ENCODE measurements at places on chromosomes 2 and 18.

DNA sequence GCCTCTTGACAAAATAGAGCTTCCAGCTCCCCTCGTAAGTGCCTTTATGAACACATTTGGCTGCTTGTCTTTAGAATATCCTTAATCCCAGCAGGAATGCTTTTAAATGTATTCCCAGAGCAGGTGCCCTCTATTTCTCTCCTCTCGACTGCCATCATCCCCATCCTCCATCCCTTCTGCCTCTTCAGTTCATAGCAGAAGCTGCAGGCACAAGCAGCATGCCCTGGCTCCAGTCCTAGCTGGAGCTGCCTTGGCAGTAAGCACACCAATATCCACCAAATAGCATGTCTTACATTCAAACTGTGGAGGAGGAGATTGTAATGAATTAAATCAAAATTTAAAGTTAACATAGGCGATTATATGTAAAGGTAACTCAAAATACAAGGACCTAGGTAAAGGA, 891.3 kb upstream of the SLC39A10 start:
- no peak for DNase-seq

DNA sequence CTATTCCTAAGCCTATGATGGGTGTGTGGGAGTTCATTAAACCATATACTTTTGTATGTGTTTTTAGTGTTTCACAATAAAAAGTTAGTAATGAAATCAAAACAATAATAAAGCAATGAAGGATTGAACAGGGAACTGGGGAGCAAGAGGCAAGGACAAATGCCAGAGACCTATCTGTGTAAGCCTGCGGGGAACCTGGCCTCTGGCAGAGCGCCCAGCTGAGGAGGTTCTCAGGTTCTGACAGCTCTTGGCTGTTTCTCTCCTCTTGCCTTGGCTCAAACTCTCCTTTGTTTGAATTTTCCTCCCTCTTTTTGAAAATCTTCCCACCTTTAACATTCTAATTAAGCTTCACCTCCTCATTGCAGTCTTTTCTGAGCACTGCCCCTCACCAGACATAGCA, 200.0 kb upstream of the NCKAP5 start:
- DNase-seq: no peak

DNA sequence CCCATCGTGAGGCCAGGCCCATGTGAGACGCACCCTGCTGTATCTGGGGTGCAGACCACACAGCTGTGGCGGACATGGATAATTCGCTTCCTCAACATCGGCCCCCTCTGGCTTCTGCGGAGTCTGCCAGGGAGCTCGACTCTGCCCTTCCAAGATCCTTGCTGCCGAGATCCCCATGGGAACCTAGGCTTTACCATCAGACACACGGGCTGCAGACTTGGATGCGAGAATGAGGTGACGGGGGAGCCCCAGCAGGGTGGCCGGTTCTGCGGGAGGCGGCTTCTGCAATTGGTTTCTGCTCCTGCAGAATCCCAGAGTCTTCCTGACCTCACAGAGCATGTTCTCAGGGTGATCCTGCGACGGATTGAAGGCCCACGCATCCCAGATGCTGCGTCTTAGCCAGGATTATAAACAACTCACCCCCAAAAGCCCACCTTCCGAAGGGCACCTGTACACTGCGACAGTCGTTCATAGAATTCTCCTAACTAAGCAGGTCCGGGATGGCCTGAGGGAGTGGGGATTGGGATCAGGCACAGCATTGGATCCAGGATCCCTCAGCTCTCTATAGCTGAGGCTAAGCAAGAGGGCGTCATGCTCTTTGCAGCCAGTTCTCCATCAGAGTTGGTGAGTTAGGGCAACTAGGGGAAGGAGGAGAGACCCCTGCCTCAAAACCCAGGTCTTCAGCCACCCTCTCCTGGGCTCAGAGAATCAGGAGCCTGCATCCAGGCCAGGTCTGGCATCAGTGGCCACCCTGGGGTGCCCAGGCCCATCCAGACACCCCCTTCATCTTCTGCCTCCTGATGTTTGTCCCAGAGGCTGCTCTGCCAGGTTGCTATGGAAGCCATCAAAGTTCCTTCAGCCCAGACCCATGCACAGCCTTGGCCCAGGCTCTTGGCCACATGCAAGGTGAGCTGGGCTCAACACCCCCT, 74.7 kb upstream of the SNTG2 start:
- no peak for DNase-seq

- DNase-seq: no peak
Measured at GRCh38 chr2:120347396-120348060, 1.6 kb downstream of the INHBB start.

GRCh38 chr2:218323526-218324472, 31.5 kb upstream of the TMBIM1 start:
- no peak for DNase-seq

- DNase-seq: no peak
Measured at GRCh38 chr2:60976875-60977561, 40.5 kb upstream of the PEX13 start.

DNA sequence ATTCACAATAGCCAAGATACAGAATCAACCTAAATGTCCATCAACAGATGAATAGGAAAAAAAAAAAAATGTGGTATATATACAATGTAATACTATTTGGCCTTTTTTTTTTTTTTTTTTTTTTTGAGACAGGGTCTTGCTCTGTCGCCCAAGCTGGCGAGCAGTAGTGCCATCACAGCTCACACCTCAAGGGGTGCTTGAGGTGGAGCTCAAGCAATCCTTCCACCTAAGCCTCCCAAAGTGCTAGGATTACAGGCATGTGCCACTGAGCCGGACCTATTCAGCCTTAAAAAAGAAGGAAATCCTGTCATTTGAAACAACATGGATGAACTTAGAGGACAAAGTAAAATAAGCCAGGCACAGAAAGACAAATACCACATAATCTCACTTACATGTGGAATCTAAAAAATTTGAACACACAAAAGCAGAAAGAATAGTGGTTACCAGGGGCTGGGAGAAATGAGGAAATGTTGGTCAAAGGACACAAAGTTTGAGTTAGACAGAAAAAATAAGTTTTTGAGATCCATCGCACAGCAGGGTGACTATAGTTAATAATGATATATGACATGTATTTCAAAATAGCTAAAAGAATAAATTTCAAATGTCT, 26.0 kb downstream of the TLK1 start:
- DNase-seq: no peak

DNA sequence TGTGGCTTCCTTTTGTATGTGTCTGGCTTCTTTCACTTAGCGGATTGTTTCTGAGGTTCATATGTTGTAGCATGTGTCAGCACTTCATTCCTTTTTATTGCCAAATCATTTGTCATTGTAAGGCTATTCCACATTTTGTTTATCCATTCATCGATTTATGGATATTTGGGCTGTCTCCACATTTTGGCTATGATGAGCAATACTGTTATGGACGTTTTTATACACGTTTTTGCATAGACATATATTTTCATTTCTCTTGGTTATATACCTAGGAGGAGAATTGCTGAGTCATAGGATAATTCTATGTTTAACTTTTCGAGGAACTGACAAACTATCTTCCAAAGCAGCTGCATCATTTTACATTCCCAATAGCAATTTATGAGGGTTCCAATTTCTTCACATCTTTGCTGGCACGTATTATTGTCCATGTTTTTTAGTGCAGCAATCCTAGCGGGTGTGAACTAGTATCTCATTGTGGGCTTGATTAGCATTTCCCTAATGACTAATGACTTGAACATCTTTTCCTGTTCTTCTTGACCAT, 48.1 kb upstream of the TBC1D8 start:
- no peak for DNase-seq

GRCh38 chr2:217064234-217065011, 204.6 kb upstream of the TNP1 start:
- DNase-seq: no peak

DNA sequence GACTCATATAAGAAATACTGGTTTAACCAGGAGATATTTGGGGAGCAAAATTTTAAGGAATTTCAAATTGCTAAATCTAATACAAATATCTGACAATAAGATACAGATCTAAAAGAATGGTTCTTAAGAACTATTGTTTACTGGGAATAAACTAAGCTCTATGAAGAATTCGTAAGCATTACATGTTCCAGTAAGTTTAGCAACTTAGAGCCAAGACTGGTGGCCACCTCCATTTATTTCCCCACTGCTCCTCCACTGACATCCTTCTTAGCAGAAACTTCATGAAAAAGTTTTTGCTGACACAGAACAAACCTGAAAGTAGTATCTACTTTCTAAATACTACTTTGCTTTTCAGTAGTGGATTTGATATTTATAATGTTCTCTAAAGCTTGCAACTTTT, 83.0 kb downstream of the ACSL3 start:
- no peak for DNase-seq

GRCh38 chr2:204260901-204261300, 284.4 kb upstream of the PARD3B start:
- no peak for DNase-seq

GRCh38 chr2:142462306-142462705, 331.5 kb upstream of the LRP1B start:
- DNase-seq: no peak

- DNase-seq: no peak
Measured at GRCh38 chr2:29056452-29056851, 17.9 kb downstream of the PCARE start.

DNA sequence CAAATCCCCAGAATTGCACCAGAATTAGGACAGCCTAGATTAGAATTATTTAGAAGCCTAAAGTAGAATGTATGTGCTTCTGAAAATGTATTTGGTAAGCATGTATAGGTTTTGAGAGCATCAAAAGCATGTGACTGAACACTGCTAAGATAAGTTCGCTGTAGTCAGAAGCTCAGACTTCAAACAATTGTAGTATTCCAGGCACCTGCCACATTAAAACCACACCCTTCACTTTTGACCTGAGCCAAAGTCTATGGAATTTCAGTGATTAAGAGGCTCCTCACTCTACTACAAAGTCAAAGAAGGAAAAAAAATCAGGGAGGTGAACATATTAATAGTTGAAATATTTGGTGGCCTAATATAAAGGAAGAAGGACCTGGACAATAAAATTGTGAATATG, 8.2 kb downstream of the KCNJ3 start:
- no peak for DNase-seq

DNA sequence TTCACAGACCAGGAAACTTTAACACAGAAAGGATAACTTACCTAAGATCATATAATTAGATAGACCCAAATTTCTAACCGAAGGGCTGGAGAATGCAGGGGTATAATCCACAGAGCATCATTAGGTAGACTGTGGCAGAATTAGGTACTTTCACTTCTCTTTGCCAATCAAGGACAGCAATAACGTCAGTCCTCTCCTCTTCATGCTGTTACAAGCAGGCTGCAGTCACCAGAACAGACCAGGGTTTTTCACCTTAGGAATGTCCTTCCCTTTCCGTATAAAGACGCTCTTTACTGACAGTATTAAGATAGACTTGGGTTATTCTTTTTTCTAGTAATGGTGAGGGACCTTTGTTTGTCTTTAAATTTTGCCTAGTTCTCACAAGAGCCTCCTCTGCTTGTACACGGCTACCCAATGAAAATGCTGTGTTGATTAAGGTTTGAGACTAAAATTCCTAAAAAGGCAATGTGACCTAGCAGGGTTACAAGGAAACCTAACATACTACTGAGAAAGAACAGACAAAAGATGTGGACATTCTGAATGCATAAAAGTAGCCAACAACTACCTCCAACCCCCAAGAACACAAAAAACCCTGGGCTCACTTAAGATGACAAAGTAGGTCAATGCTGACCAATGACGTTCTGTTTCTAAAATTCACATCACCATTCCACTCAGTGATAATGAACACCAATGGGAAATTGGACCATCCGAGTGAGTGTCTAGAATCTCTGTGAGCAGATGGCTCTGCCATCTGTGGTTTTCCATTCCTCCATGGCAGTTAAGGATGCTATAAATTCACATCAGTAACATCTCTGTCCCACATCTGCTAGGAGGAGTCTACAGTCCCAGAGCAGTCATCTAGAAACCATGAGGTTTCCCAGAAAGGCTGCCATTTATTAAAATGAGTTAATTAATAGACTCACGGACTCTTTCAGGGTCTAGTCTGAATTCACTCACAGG, 2.1 kb downstream of the PDIA6 start:
- DNase-seq: no peak
